ENCODE measurements at places on chromosomes 4 and X. TPM values are rescaled to one million over a fixed set of nuclear protein-coding genes. Genes with fewer than 3 reads are reported as not detected.

DNA sequence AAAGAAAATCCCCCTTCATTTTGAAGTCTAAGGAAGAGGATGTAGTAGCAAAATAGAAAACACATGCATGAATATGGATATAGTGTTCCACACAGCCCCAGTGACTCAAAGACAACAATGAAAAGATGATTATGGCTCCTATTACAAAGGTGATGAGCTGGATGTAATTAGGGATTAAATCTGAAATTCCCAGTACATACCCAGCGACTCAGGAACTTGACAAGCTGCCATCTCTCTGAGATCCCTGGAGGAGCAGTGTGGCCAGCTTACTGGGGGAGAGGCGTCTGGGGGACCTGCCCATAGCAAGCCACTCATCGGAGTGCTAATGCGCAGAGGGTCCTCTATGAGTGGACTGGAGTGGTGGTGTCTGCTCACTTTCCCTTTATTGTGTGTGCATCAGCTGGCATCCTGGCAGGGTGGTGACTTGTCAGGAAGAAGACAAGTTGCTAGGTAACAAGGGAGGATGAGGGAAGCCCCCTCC, 42.7 kb upstream of the MGST2 start:
- H3K27ac ChIP-seq, result no peak overlapping the region
- no peak for DNase-seq
- H3K27me3 ChIP-seq, result no peaks in the 10 kb centered on the region
- H3K4me3 ChIP-seq, result no peak overlapping the region
- no peaks in the 10 kb centered on the region for H3K4me1 ChIP-seq

DNA sequence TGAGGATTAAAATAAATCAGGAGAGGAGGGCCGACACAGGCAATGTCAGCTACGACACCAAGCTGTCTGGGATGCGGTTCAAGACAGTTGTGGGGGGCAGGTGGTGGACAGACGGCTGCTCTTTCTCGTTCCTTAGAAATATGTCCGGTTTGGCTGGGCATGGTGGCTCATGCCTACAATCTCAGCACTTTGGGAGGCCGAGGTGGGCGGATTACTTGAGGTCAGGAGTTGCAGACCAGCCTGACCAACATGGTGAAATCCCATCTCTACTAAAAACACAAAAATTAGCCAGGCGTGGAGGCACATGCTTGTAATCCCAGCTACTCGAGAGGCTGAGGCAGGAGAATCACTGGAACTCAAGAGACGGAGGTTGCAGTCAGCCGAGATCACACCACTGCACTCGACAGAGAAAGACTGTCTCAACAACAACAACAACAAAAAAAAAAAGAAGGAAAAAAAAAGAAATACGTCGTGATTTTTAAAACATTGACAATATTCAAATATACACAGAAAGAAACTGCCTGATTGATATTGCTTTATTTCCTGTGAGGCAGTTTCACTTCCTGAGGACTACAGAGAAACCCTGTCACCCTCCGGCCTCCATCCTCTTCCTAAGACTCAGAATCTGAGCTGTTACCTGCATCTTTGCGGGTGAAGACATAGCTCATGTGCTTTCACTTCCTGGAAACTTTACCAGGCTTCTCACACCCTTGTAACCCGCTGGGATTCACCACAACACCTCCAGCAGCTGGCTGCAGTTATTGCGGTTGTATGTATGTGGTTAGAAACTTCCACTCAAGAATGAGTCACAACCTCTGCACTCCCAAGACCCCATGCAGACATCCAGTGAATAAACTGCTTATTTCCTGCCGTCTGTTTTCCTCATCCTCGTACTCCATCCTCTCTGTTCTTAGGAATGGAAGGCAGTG, 63.8 kb upstream of the STS start:
- DNase-seq, result peak; percentile 96
- peak overlapping the region; percentile 45 for H3K4me3 ChIP-seq
- H3K27ac ChIP-seq, result peak overlapping the region; percentile 61
- H3K4me1 ChIP-seq, result peaks cover 17% of the 10 kb centered on the region

DNA sequence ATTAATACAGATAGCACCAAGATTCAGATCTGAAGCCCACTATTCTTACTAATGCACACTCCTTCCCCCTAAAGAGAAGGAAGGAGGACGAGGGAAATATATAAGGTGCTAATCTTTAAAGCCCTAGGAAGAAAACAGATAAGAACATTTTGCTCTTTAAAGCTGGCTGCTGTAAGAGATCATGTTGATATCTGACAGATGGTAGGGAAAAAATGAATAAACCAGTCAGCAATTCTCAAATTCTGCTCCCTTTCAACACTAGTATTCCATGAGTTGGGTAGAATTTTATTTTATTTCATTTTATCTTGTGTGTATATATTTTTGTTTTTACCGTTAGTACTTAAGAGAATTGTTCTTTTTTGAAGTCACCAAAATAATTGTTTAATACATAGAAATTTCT, 19.2 kb downstream of the OTC start:
- peaks cover 31% of the 10 kb centered on the region for H3K27me3 ChIP-seq
- no peak overlapping the region for H3K4me3 ChIP-seq
- H3K36me3 ChIP-seq, result no peaks in the 10 kb centered on the region
- no peak overlapping the region for H3K27ac ChIP-seq
- H3K4me1 ChIP-seq, result no peaks in the 10 kb centered on the region
- no peak for DNase-seq

Gene MAGEE1
- total RNA-seq, result 0.47 TPM

Gene ZNF182
- total RNA-seq, result 6.0 TPM

Gene USP11
- total RNA-seq, result 20.3 TPM

Gene FRAS1
- total RNA-seq, result 2.1 TPM

DNA sequence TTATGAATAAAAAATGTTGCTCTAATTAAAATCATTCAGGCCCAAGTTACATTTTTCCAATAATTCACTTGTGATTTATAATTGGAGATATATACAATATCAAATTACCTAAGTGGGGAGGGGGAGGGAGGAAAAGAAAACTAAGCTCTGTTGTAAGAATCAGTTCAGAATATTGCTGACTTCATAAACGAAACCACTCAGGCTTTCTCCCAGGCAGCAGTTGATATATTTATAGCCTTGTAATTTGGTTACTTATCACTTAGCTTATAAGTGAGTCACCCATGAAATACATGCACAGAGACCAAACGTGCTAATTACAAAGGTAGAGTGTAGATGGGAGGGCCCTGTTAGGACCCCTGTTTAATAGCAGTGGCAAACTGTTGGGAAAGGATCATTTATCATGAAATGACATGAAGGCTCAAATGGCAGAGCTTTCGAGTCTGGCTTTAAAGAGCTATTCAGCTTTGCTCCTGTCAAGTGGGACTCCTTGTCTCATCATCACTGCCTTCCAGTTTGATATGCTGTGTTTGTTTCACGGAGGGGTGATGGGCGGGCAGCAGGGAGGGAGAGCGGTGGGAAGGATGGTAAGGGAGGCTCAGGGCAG, 105.6 kb upstream of the PGRMC2 start:
- no peak overlapping the region for H3K4me3 ChIP-seq
- H3K36me3 ChIP-seq, result no peaks in the 10 kb centered on the region
- no peak for DNase-seq
- no peaks in the 10 kb centered on the region for H3K27me3 ChIP-seq
- H3K4me1 ChIP-seq, result peaks cover 25% of the 10 kb centered on the region

DNA sequence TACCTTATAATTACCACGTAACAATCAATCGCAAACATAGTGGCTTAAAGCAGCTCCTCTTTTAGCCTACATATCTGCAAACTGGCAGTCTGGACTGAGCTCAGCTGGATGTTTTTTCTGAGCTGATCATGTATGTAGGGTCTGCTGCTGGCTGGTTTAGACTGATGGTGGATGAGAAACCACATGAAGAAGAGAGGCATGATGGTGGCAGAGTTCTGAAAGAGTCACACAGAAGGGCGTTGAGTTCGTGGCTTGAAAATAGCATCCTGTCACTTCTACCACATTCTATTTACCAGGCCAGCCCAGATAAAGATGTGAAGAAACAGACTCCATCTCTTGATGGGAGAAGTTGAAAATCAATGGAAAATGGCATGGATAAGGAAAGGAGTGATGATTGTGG, 151.3 kb downstream of the SNCA start:
- no peaks in the 10 kb centered on the region for H3K27me3 ChIP-seq
- peak overlapping the region; percentile 4 for H3K27ac ChIP-seq
- no peak for DNase-seq
- peaks cover 91% of the 10 kb centered on the region for H3K36me3 ChIP-seq
- peak overlapping the region; percentile 91 for H3K4me3 ChIP-seq
- H3K4me1 ChIP-seq, result peaks cover 25% of the 10 kb centered on the region

DNA sequence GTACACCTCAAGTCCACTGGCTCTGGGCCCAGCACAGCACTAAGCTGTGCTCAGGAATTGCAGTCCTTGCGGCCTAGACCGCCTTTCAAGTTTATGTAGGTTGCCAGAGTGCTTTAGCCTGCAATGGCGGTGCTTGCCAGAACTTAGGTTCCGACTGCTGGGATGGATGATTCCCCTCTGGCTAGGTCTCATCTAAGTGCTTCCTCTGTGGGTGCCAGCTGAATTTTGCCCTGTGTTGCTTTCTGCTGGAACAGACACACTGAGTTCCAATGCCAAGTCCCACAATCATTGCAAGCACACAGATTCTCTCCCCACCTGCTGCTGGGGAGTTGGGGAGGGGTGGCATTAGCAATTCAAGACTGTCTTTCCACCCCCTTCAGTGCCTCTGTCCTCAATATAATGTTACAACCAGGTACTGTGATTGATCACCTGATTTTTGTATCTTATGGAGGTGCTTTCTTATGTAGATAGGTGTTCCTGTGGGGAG, 129.5 kb downstream of the GRID2 start:
- no peak overlapping the region for H3K4me3 ChIP-seq
- no peaks in the 10 kb centered on the region for H3K36me3 ChIP-seq
- H3K27ac ChIP-seq, result no peak overlapping the region
- H3K27me3 ChIP-seq, result no peaks in the 10 kb centered on the region
- no peak for DNase-seq
- peaks cover 5% of the 10 kb centered on the region for H3K4me1 ChIP-seq

DNA sequence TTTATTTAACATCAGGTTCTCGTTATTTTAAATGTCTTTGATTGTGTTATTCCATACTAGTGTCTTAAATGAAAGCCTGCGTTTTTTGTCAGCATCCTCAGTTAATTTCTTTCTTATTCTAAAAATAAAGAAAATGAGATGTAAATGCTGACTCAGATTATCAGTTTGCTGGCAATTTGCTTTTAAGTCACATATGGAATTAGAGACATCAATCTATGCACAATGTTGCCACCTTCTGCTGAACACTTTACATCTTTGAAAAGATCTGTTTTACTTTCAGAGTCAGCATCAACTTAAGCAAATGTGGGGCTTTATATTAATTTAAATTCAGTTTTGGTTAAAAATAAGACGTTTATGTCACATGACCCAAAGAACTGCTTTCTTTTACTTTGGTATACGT, 99.2 kb downstream of the ADGRL3 start:
- H3K27ac ChIP-seq, result no peak overlapping the region
- no peaks in the 10 kb centered on the region for H3K36me3 ChIP-seq
- H3K4me1 ChIP-seq, result no peaks in the 10 kb centered on the region

DNA sequence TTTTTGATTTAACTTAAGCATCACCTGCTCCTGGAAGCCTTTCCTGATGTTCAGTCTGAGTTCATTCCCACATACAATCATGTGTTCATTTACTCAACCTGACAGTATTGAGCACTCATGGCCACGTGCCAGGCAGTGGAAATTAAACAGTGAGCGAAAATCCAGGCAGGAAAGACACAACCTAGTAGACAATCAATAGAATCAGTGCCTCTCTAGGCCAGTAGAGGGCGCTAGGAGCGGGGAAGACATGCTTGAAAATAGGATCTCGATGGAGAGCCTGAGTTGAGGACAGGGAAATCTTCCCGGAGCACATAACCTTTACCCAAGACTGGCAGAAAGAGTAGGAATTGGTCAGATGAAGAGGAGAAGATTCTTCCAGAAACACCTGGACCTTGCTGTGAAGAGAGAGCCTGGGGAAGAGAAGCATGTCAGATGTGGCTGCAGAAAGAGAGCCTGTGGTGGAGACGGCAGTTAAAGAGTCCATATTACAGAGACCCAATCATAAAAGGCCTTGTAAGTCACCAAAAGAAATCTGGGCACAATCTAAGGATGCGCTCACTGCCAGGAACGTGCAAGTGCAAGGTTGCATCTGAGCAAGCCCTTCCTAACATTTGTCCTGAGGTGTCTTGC, 103.5 kb downstream of the LDB2 start:
- H3K4me1 ChIP-seq, result no peaks in the 10 kb centered on the region
- DNase-seq, result peak; percentile 64
- H3K36me3 ChIP-seq, result no peaks in the 10 kb centered on the region
- peaks cover 23% of the 10 kb centered on the region for H3K27me3 ChIP-seq

DNA sequence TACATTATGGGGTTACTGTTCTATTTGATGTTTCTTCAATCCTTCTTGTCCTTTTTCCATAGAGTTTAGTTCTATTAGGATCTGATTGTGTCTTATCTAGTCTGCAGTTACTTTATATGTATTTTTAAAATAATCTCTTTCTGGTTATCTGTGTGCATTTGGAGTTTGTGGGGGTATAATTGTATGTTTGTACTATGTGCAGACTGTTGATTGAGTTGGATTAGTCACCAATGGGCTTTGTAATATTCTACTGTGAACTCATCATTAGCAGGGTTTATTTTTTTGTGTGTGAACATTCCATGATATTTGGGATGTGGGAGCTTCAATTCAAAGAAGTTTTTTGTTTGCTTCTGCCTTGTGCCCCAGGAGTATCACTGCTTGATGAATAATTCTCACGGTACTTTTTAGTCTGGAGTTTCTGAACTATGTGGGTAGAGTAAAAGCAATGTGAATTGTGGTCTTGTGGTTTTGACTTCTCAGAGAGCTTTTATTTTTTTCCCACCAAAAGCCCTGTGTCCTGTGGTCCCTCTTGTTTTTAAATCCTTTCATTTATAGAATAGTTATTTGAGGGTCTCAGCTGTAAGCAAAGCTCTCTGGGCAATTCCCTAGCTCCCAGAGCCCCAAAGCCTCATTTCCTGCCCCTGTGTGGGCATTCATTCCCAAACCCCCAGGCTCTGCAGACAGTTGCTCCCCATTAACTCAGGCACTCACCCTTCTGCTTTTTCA, 127.8 kb downstream of the PHKA2 start:
- no peak overlapping the region for H3K27ac ChIP-seq
- H3K4me3 ChIP-seq, result no peak overlapping the region
- no peaks in the 10 kb centered on the region for H3K27me3 ChIP-seq
- no peak for DNase-seq
- no peaks in the 10 kb centered on the region for H3K36me3 ChIP-seq
- H3K4me1 ChIP-seq, result no peaks in the 10 kb centered on the region

Gene ACE2
- total RNA-seq, result not detected

Gene GAGE13
- total RNA-seq, result not detected

GRCh38 chrX:7714351-7714750, 128.6 kb upstream of the VCX start:
- no peak for DNase-seq
- H3K4me3 ChIP-seq, result no peak overlapping the region
- no peaks in the 10 kb centered on the region for H3K4me1 ChIP-seq
- no peaks in the 10 kb centered on the region for H3K27me3 ChIP-seq

GRCh38 chr4:123378794-123379193, 17.8 kb upstream of the SPRY1 start:
- H3K4me3 ChIP-seq, result no peak overlapping the region
- DNase-seq, result no peak
- no peaks in the 10 kb centered on the region for H3K36me3 ChIP-seq

Data from MCF 10A (cell line).